ENCODE measurements at places on chromosomes 16 and 17.

DNA sequence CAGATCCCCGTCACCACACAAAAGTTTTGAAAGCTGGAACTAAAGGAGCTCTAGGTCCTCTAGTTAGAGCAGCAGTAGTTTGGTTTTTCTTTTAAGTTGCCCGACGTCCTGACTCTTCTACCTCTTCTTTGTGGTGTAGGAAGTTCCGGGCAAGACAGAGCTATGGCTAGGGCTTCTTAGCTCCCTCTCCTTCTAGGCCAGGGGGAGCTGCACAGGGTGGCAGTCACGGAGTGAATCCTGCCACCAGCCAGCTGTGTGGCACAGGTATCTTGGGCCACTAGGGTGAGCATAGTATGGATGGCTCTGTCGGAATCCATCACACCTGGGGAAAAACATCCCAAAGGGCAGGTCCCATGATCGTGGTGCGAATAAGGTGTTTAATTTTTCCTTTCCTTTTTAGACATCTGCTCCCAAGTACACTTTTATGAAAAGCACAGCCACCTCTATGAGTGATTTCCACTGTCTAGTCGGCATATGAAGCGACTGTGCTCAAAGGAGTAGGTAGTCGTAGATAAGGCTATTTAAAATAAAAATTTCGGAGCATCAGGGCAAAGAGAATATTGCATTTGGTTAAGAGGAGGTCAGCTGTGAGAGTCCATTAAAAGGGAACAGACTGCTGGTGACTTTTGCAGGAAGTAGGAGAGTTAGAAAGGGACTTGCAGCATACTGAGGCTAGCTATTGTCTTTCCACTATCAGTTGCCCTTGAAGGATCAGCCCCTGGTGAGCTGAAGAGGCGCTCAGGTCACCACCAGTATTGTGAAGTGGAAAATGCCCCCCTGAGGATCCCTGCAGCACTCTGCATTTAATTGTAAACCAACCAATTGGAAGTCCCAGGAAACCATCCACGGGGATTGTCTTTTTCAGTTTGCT is 2.1 kb downstream of the PRKCA start:
- no peak for DNase-seq

DNA sequence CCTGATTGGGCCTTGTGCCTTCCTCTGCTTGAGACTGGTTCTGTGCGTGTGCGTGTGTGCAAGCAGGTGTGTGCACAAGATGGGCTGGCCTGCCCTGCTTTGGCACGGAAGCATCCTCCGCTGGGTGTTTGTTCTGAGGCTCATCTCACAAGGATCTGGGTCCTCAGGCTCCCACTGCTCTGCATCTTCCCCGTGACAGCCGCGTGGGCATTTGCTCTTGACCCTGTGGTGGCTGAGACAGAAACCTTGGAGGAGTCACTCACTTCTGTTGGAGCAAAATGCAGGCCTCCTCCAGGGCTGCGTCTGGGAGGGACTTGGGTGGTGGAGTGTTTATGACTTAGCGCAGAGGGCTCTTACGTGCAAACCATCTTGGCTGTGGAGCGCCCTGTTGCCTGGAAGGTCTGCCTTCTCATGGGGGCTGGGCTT is 119.2 kb downstream of the RPTOR start:
- no peak for DNase-seq

DNA sequence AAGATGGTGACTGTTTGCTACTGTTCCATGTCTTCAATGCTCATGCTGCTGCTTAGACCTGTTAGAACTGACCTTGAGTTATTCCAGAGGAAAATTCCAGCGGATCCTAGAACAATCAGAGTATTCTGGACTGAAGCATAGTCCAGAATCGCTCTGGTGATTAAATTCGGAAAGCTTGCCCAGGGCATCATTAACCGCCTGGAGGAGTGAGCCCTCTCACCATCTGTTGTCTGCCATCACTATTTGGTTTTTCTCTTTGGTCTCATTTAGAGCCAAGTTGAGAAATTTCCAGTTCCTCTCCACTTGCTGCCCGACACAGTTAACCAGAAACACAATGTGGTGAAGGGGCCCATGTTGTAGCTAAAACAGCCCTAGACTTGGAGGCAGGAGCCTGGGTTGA is 104.1 kb downstream of the BMERB1 start:
- no peak for DNase-seq

DNA sequence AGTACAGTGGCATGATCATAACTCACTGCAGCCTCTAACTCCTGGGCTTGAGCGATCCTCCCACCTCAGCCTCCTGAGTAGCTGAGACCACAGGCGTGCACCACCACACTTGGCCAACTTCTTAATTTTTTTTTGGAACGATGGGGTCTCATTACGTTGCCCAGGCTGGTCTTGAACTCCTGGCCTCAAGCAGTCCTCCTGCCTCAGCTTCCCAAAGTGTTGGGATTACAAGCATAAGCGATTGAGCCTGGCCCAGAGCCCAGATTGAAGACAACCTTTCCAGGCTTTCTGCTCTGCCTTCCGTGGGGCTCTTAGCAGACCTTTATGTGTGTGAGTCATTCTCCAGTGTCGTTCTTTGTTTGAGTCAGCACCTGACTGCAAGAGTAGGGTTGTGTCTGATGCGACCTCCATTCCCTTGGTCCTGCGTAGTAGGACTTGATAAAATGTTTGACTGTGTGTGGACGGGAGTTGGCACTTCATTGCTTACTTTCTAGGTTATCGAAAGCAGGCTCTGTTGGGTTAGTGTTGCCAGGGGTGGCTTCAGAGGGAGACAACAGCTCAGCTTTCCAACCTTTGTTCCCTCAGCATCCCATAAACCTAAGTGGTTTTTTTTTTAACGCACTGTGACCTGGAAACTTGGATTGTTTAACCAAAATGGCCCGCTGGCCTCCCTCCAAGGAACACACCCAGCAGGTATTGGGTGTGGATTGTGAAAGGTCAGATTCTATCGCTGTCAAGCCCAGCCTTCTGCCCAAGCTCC is 26.4 kb downstream of the EEF2K start:
- no peak for DNase-seq

GRCh38 chr16:72927199-72928089 is 120.5 kb downstream of the ZFHX3 start:
- DNase-seq = no peak

Measured in posterior cingulate gyrus (tissue), 11 donors.